NCI-H1694 treated with DMSO at 0.1 percent for 48 hours (cell line): ENCODE measurements at places on chromosomes 5 and 9.

DNA sequence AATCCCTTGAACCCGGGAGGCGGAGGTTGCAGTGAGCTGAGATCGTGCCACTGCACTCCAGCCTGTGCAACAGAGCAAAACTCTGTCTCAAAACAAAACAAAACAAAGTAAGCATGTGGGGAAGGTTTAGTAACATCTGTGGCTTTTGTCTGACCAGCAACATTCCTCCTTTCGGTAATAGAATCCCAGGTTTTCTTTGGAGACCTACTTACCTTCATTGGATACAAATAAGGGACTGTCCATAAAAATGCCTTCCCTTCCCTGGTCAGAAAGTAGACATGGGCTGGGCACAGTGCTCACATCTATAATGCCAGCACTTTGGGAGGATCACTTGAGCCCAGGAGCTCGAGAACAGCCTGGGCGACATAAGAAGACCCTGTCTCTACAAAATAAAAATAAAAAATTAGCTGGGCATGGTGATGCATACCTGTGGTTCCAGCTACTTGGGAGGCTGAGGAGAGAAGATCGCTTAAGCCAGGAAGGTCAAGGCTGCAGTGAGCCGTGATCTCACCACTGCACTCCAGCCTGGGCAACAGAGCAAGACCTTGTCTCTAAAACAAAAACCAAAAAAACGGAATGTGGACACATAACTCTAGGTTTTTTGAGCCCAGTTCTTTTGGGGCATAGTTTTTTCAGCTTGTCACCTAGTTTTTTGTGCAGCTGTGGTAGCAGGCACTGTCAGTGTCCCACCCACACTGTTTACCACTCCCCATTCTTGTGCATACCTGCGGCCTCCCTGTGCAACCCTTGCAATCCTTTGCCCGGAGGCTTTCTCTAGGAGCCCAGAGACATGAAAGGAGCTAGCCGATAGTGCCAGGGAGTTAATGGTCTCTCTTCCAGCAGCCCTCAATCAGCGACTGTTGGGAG lies 9.0 kb upstream of the SPINK4 start:
- no peak for DNase-seq

GRCh38 chr9:87872079-87872624 lies 10.5 kb upstream of the SPATA31E1 start:
- DNase-seq, result peak; percentile 28

DNA sequence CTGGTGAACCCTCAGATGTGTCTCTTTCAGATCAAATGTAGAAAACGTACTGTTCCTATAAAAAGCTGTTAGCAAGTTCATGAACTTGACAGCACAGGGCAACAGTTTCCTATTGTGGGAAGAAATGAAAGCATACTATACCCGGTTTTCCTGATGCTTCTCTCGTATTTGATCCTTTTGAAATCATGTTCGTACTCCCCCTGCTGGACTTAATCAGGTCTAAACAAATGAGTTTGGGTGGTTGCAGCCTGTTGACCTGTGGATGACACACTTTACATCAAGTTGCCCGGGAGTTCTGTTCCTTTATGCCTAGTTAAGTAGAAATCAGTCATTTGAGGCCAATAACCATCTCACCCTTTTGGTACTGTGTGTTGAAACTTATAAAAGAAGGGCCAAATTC lies 1992.3 kb downstream of the MAT2B start:
- peak; percentile 3 for DNase-seq

GRCh38 chr5:135040034-135040332 lies 6.0 kb upstream of the PITX1 start:
- DNase-seq, result no peak

DNA sequence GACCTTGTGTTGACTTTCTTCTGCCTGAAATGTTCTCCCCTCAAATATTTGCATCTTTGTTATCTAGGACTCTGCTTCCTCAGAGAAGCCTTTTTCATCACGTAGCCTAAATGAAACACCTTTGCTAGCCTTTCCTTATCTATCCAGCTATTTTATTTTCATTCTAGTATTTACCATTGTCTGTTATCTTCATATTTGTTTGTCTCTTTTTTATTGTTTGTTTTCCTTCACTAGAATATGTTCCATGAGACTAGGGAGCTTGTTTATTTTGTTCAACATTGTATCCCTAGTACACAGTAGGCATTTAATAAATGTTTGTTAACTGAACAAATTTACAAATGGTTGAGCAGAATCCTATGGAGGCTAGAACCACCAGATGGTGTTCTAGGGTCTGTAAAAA lies 178.0 kb downstream of the NPR3 start:
- no peak for DNase-seq

DNA sequence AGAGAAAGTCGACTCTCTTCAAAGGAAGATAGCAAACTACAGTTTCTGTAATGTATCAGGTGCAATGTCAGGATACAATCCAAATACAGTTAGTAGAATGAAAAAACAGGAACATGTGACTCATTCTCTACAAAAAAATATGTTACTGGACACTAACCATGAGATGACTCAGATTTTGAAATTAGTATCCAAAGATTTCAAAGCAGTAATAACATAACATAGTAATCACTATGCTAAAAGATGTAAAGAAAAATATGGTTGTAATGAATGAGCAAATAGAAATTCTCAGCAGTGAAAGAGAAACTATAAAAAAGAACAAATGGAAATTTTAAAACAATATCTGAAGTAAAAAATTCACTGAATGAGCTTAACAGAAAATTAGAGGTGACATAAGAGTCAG lies 42.3 kb downstream of the SHOC1 start:
- DNase-seq, result no peak

DNA sequence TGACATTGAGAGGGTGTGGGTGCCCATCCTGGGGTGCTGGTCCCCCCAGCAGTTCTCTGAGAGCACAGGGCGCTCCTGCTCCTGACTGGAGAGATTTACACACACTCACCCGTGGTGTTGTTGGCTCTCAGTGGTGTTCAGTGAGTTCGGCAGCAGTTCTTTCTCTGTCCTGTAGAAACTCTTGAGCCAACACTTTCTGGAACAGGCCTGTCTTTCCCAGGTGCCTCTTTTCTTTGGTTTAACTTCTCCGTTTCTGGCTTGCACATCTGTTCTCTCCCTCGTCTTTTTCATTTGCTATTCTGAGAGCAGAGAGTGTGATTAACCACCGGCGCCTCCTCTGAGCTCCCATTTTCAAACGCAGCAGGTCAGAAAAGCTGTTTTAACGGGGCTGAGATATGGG lies 284.5 kb downstream of the IRX2 start:
- no peak for DNase-seq

DNA sequence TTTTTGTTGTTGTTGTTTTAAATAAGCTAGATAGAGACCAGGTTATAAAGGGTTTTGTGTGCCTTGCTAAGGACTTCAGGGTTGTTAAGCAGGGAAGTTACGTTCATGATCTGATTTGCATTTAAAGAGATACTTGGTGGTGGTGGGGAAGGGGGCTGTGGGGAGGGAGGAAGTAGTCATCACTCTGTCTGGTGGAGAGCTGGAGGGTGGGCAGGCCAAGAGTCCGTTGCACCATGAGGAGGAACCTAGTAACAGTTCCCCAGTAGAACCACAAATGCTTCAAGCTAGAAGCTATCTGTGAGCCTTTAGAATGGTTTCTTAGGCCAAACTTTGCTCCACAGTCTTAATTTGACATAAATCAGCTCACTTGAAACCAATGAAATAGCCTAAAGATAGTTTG lies 18.7 kb upstream of the ROPN1L start:
- no peak for DNase-seq

- no peak for DNase-seq
These were observed 45.4 kb downstream of the PTBP3 start for GRCh38 chr9:112288029-112288428.

GRCh38 chr9:81581986-81582385 lies 107.4 kb downstream of the TLE1 start:
- no peak for DNase-seq

DNA sequence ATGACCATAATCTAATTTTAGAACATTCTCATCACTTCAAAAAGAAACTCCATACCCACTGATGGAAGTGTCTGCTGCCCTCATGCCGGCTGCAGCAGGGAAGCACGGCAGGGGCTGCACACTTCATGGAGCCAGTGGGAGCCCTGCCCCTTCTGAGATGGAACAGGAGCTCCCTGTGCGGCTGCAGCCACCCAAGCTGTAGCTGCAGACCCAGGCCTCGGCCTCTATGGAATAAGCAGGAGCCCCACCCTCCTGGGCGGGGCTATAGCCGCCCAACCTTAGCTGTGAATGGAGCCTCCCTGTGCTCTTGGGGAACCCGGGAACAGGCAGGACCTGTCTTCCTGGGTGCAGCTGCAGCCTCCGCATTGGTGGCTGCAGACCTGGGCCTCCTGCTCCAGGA lies 128.5 kb downstream of the NUDT12 start:
- DNase-seq, result no peak

- no peak for DNase-seq
These were observed 648.3 kb downstream of the PDE4D start for GRCh38 chr5:59245198-59245597.

DNA sequence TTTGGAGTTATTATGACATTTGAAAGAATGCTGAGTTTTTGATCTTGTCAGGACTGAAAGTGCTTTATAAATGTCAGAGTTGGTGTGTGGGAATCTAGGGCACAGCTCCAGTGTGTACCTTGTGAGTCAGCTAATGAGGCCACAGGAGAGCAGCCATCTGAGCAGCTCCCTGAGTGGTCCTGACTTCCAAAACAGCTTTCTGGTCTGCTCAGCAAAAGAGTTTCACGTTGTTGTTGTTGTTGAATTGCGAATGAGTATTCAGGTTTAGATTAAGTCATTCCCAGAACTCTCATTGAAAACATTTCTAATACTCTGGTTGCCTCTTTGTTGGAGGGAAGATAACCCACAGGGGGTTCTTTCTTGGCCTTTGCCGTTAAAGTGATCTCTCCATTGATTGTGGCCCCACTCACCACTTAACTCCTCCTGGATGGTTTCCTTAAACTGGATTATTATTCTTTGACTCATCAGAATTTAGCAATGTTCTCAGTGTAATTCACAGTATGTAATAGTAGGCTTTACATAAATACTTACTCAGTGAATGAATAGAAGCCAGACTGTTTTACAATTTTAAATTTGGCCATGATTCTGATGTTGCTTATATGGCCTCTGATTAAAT lies 125.1 kb upstream of the SGCD start:
- DNase-seq, result no peak

GRCh38 chr9:75010570-75010969 lies 17.5 kb downstream of the CARNMT1 start:
- DNase-seq, result no peak

DNA sequence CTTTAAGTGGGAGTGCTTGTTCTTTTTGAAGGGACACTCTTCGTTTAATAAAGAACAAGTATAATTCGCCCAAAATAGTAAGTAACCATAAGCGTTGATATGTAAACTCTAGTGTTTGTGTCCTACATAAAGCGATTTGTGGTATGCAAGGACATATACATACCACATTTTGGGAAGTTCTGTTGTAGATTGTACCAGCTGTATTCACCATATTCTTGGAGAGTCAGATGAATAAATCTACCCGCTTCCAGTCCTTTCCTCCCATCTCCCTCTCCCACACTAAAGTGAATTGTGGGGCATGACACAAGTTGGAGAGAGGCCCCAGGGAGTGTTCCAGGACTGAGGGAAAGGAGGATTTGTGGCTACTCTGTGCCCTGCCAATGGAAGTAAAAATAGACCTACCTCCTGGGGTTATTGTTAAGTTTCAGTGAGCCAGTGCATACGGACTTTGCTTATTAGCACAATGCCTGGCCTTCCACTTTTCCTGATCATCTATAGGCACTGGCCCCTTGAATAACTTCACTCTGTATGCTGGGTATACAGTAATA lies 40.6 kb downstream of the ARHGAP26 start:
- DNase-seq, result no peak

DNA sequence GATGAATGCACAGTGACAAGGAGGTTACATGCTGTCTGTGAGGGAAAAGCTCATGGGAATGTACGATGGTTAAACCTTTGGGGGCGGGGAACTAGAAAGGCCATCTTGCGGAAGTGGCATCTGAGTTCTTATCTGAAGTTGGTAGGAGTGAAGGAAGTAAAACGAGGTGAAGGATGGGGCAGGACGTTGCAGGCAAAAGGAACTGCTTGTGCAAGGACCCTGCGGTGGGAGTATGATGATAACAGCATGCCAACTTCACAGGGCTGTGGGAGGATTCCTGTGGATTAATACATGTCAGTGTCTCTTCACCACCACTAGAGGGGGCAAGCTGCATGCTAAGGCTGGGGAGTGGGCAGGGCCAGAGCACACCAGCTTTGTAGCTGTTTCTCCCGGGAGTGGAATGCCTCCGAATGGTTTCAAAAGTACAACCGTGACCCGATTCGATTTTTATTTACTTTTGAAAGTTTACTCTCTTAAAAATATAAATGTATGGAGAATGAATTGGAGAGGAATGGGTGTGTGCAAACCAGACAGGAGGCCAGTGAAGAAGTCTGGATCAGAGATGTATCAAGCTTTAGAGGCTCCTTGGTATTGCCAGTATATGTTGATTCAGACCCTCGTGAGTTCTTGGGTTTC lies 62.5 kb downstream of the CYFIP2 start:
- peak; percentile 65 for DNase-seq

DNA sequence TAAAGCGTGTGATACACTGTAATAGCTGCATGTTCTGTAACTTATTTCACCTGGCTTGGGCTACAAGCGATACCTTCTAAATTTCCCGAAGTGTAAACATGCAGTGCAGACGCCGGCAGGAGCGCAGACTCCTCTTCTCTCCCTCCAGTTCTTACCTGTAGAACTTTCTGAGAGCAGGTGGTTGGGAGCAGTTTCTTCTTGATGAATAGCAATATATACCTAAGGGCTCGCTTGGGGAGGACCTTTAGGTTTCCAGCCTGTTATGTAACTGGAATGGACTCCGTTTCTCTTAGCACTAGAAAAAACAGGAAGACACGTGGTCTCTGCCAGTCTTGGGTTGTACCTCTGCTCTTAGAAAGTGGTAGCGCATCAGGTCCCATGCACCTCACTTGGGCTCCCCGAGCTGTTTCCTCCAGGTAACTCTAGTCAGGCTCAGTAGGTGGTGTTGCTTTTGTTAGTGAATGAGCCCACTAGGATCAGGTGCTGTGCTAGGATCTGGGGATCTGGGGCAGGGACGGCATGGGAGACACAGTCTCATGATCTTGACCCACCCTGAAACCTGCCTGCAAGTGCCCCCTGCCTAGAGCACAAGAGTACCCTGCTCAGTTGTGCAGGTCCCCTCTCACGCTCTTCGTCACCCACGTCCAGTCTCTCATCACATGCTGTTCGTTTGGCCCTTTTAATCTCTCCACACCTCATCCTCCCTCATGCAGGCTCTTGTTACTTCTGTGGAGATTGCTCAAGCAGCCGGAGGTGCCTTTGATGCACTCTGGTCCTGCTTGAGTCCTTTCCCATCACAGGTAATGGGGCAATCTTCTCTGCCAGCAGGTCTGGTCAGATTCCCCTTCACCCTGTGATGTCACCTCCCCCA lies 2.8 kb downstream of the TENT4A start:
- no peak for DNase-seq

- no peak for DNase-seq
These were observed 592.4 kb upstream of the DAB2 start for GRCh38 chr5:40017135-40017534.

DNA sequence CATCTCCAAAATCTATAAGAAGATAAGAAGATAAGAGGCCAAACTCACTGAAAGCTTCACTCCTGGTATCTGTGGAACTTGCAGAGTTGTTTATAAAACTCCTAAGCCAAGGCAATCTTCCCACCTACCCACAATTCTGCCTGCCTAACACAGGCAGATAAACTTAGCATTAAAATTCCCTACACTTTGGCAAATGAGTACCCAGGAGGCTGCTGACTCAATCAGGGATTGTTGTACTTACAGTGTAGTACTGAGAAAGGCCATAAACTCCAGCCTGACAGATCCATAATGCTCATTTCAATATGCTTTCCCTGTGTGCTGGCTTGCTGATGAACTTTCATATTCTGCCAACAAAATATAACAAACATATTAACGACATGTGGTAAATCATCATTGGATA lies 725.2 kb downstream of the BRINP1 start:
- DNase-seq, result no peak
